ENCODE measurements at places on chromosomes 16 and 17.

DNA sequence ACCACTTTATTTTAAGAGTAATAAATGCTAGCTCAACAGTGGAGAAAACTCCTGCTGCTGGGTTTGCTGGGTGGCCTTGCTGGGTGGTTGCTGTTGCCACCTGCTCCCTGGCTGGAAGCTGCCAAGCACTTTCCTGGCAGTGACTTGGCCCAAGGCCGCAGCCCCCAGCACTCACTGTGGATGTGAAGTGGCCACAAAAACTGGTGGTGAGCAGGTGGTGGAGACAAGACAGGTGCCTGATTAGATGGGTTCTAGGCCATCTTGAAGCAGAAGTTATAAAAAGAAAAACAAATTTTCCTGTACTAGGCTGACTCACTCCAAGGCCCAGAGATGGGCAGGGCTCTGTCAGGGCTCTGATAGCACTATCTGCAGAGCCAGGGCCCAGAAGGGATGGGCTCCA, 224.7 kb upstream of the NLRP1 start:
- DNase-seq = no peak

DNA sequence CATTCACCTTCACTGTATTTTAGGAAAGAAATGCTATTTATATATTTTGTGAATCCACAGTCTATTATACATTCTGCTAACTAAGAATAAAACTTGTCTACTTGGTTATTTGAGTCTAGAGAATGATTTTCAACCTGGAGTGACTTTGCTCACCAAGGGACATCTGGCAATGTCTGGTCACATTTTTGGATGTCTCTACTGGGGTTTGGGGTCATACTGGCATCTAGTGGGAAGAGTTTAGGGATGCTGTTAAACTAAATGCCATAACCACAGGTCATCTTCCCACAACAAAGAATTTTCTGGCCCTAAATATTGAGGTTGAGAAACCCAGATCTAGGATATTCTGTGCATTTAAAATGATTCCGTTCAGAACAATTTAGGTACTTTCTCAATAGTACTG, 26.0 kb downstream of the KCNJ16 start:
- no peak for DNase-seq

GRCh38 chr17:41944943-41945342, 14.5 kb downstream of the ODAD4 start:
- no peak for DNase-seq

DNA sequence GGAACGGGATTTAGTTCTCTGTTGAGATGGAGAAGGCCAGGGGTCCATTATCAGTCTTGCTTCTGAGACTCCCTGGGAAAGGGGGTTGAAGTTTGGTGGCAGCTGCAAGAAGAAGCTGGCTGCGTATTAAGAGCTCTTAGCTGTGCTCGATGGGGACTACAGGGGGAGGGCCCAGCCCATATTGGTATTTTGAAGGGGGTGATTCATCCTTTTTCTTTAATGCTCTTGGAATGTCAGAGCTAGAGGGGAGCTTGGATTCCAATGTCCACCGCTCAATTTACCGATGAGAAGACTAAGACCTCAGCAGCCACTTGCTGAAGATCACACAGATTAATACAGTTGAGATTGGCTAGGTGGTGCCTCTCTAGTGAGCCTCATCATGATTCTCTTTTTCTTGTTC, 5.0 kb downstream of the NOG start:
- no peak for DNase-seq

GRCh38 chr17:45160447-45161287, 1.0 kb upstream of the HEXIM2 start:
- DNase-seq = no peak

- peak; percentile 80 for DNase-seq
Measured at GRCh38 chr17:4594931-4595684, 10.8 kb downstream of the SMTNL2 start.

GRCh38 chr17:67417507-67417906, 40.4 kb downstream of the PITPNC1 start:
- no peak for DNase-seq

DNA sequence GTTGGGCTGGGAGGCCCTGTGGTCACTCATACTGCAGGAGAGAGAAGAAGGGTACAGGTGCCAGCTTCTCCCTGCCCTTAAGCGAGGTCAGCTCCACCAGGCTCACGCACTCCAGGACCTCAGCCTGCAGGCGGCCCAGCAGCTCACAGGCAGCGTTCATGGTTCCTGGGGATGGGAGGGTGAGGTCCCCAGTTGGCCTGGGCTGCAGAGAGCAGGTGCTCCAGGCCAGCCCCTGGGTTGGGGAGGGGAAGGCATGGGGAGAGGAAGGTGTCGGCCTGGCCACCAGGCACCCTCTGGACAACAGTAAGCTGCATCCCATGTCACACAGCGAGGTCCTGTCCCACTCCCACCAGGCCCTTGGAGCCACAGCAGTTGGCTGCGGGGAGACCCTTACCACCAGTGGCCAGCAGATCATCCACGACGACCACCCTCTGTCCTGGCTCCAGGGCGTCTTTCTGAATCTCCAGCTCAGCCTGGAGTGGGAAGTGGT, 2.0 kb downstream of the APRT start:
- no peak for DNase-seq

- no peak for DNase-seq
Measured at GRCh38 chr17:46045639-46046038, 46.6 kb downstream of the STH start.

DNA sequence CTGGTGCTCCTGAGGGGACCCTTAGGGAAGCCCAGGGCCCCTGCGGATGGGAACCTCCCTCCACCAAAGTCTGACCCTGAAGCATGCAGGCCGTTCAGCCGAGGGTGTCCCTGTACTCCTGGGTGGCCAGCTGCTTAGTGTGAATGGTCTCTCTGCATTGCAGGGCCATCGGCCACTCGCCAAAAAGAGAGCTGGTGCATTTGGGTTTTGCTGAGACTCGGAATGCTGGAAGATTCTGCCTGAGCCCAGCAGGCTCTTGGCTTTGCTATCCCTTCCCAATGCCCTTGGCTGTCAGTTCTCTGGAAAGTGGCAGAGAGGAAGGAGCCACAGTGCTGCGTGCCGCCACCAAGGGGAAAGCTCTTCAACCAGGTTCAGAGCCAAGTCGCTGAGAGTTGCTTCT, 2.8 kb downstream of the MEOX1 start:
- no peak for DNase-seq

- no peak for DNase-seq
Measured at GRCh38 chr17:57732062-57732461, 13.0 kb downstream of the CCDC182 start.

GRCh38 chr17:4540687-4541327, 14.4 kb downstream of the MYBBP1A start:
- no peak for DNase-seq

GRCh38 chr16:3133844-3134243, 985 bp upstream of the ZNF213 start:
- no peak for DNase-seq

- no peak for DNase-seq
Measured at GRCh38 chr17:67027031-67027628, 17.2 kb upstream of the CACNG1 start.

DNA sequence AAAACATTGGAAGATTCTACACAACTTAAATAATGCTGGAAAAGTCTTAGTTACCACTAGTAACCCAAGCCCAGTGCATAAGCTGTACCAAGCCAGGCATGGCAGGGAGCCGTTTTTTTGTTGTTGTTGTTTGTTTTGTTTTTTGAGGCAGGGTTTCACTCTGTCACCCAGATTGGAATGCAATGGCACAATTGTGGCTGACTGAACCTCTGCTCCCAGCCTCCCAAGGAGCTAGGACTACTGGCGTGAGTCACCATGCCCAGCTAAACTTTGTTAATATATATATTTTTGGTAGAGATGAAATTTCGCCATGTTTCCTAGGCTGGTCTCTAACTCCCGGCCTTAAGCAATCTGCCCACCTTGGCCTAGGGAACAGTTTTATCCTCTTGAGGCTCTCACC, 564 bp upstream of the TMIGD1 start:
- no peak for DNase-seq

DNA sequence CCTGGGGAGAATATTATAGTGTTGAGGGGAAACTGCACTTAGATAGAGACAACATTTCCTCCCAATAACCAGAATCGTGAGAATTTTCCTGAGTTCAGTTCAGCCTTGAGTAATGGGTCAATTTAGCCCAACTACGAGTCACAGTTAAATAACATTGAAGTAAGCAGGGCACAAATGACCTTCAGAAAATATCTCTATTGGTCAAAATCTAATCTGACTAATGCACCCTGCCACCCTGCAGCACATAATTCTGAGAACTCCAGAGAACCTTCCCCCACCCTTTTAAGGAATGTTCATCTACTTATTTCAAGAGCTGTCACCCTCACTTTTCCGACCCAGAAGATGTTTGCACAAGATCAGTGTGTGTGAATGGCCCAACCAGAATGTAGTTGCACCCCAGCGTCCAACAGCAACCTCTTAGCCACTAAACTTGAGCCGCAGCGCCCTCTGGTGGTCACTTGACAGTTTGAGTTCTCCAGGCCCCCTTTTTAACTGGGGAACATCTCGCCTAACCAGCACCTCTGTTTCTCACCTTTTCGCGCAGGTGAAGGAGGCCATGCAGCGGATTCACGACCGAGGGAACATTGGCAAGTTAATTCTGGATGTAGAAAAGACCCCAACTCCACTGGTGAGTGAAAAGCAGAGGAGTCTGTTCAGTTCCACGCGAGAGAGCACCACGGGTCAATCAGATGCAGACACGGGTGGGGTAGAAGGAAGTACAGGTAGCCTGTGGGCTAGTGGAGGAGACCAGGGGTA, 50.9 kb upstream of the CLEC3A start:
- peak; percentile 81 for DNase-seq

DNA sequence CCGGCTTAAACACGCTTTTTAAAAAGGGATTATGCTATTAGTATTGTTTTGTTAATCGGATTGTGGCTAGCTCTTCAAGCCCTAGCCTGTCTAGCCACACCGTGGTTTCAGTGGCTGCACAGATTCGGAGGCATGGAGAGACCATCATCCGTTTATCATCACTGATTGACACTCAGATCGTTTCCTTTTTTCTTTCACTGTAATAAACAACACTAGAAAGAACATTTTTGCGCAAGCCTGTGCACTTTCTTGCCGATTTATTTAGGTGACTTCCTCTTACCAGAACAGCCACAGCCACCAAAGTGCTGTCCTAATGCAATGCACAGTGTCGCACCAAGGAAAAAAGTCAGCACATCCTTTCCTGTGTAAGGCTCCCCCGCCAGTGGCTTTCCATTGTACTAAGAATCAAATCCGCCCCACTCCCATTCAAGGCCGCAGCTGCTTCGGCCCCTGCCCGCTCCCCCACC, 78.2 kb downstream of the CRISPLD2 start:
- DNase-seq = no peak

- peak; percentile 13 for DNase-seq
Measured at GRCh38 chr17:606508-607250, 108.0 kb downstream of the VPS53 start.

GRCh38 chr17:68060336-68060735, 24.8 kb downstream of the KPNA2 start:
- DNase-seq = no peak

- DNase-seq = peak; percentile 31
Measured at GRCh38 chr17:73783945-73784603, 139.8 kb upstream of the SDK2 start.

- DNase-seq = no peak
Measured at GRCh38 chr17:76153640-76154039, 12.6 kb upstream of the FOXJ1 start.
